ENCODE measurements at places on chromosomes 6 and 20. TPM values are rescaled to one million over a fixed set of nuclear protein-coding genes. Genes with fewer than 3 reads are reported as not detected.

KCNK15 gene
- total RNA-seq, result 2.8 TPM

ADTRP gene
- 1.5 TPM for total RNA-seq

PBX2 gene
- total RNA-seq, result 37.5 TPM

DNA sequence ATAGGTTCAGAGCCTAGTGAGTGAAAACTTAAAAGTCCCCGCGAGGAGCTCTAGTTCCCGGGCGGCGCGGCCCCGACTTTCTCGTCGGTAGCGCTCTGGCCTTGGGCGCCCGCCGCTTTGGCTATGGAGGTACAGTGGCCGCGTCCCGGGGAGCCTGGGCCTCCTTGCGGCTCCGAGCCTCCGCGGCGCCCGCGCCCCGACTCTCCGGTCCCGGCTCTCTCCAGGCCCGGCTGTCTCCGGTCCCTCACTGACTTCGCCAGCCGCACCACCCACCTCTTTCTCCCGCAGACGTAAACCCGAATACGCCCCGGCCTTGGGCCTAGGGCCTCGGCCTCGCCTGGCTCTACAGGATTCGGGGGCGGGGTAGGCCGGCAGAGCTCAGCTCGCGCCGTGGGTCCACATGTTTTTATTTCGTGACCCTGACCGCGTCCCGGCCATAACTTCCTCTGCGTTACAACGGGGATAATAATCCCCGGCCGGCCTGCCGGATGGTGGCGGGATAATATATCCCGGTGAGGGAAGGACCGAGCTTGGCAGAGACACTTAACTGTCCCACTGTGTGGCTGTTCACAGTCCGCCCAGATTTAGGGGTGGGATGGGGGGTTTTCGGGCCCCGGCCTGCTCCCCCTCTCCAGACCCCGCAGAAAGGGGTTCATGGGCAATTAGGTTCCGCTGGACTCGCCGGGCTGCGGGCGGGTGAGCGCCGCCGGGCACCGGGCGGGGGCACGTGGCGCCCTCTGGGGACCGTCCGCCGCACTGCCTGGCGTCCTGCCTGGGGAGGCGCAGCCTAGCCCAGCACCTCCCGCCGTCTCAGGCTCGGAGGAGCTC lies 10.0 kb upstream of the TBX18 start:
- DNase-seq, result no peak

DNA sequence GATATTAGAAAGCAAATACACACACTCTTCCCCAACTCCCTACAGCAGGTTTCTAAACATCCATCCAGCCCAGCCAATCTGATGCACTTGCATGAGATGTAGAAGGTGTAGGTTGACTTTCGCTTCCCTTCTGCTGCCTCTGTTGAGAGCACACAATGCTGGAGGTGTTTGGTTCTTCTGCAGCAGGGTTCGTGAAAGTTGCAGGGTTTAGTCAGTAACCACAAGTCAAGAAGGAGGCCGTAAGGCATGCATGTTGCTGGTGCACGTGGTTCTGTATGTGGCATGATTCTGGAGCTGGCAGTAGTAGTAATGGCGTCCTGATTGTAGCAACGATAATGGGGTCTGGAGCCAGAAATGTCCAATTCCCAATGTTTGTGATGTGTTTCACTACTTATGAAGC lies 53.0 kb downstream of the DEK start:
- no peak for DNase-seq

- no peak for DNase-seq
These were observed 26.5 kb downstream of the THBS2 start for GRCh38 chr6:169227116-169227515.

DNA sequence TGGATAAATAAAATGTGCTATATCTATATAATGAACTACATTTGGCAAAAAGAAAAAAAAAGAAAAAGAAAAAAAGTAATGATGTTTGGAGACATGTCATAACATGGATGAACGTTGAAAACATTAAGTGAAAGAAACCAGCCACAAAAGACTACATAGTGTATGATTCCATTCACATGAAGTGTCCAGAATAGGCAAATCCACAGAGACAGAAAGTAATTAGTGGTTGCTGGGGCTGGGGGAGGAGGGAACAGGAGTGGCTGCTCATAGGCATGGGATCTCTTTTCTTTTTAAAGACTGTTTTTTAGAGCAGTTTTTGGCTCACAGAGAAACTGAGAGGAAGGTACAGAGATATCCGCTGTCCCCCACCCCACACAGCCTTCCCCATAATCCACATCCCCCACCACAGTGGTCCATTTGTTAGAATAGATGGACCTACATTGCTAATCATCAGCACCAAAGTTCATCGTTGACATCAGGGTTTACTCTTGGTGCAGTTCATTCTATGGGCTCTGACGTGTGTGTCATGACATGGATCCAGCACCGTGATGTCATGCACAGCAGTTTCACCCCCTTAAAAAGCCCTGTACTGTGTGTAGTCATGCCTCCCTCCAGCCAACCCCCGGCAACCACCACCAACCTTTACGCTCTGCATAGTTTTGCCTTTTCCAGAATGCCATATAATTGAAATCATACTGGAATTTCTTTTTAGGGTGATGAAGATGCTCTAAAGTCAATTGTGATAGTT lies 240.9 kb upstream of the RREB1 start:
- no peak for DNase-seq

DNA sequence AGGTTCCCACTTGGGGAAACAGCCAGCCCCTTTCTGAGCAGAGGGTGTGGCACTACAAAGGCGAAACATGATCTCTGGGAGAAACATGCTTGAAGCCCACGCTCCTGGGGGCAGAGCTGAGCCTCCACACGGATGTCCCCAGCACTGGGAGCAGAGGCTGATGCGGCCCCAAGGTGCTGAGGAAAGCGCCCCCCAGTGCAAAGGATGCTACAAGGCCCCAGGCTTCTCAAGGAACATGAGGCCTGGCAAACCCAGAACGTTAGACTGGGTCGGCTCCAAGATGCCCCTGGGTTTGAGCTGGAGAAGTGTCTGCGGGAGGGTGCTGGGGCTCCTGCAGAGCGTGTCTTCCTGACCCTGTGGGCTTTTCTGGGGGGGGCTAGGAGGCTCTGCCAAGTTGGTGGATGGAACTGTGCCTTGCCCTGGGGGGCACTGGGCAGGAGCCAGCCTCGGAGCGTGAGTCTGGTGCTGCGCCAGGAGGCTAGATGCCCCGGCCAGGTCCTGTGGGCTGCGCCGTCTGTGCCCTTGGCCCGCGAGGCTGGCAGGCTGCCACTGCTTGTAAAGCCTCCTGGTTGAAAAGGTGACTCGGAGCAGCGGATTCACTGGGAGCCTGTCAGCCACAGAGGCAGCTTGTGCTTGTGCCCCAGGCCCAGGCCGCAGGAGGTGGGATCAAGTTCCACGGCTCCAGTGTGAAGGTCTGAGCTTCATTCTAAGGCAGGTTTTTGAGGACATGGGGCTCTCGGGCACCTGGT lies 8.1 kb downstream of the SYNJ2 start:
- no peak for DNase-seq

DNA sequence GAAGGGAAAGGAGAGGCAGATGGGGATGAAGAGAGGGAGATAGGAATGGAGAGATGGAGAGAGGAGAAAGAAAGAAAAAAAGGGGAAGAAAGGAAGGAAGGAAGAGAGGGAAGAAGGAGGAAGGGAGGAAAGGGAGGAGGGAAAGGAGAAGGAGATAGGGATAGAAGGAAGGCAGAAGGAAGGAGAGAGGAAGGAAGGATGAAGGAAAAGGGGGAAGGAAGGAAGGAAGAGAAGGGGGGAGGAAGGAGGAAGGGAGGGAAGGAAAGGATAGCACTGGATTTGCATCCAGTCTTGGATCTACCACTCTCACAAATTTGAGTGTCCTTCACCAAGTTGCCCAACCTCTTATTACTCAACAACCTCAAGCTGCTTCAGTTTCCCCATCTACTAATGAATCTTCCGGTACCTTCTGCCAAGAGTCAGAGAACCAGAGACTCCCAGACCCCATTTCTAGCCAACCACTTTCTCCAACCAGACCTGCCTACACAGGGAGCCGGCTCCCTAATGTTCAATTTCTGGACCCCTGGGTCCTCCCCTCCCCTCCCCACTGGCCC lies 79.7 kb upstream of the FOXP4 start:
- DNase-seq, result no peak

DNA sequence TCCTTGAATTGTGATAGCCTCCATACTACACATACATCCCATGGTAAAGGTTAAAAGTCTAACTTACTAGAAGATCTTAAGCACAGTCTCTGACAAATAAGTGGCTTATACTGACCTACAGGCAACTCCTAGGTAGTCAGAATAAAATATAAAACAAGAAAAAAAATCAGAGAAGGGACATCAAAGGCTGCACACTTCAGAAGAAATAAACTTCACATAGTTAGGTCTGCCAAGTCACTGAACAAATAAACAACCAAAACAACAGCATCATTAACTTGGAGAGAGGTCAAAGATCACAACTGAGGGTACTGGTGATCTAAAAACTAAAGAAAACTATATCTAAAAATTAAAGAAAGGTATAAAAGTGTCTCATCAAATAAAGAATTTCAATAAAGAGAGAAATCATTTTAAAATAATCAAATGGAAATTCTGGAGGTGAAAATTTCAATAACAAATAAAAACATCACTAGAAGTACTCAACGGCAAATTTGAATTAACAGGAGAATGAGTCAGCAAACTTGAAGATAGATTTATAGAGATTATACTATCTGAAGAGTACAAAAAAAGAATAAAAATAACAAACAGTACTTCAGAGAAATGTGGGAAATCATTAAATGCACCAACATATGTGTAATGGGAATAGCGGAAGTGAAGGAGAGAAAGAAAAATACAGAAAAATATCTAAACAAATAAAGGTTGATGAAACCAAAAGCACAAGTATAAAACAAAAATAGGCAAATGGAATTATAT lies 88.0 kb upstream of the UST start:
- no peak for DNase-seq

- no peak for DNase-seq
These were observed 144.9 kb downstream of the SOX4 start for GRCh38 chr6:21738180-21739094.
